ENCODE measurements at places on chromosomes 11 and 22. TPM values are rescaled to one million over a fixed set of nuclear protein-coding genes. Genes with fewer than 3 reads are reported as not detected.

The MRTFA gene
- polyA plus RNA-seq: 13.6 TPM

DNA sequence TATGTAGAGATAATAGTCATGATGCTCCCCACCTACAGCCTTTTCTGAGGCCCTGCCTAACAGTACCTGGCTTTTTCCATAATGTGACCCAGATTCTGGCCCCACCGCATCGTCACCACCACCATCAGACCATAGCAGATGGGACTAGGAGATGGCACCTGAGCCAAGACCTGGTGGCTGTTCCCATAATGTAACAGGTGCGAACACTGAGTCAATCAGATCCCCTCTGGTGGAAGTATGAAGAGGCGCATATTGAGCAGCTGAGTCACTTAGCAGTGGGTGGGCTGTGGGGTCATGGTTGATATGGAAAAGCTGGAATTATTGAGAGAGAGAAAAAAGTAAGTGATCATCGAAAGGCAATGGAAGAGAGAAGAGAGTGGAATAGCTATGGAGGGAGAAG is 578.0 kb upstream of the CADM1 start:
- no peak for DNase-seq

The CCDC116 gene
- polyA plus RNA-seq: 0.22 TPM

The SCGB1C1 gene
- not detected for polyA plus RNA-seq

The FDXACB1 gene
- polyA plus RNA-seq: 1.7 TPM

- no peak for DNase-seq
Observed at GRCh38 chr11:122877732-122878131, 4.8 kb upstream of the JHY start.

The APOA1 gene
- polyA plus RNA-seq: 10,383 TPM

The TSSK2 gene
- 0.04 TPM for polyA plus RNA-seq

- DNase-seq: peak; percentile 30
Observed at GRCh38 chr11:125685228-125685627, 4.6 kb upstream of the ACRV1 start.

DNA sequence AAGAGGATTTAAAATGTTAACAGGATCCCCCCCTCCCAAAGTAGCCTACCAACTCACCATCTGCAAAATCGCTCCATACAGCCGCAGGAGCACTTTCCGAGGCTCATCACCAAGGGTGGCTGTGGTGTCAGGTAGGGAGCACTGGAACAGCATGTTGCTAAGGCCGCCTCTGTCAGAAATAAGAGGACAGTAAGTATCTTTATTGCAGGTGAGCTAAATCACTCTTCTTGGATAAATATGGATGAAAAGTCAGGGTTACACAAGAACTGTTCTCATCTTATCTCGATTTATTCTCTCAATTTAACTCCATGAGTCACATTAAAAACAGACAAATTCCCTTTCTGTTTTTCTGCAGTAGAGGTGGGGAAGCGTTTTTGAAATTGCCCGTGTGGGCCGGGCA is 24.2 kb downstream of the CHKA start:
- no peak for DNase-seq

- no peak for DNase-seq
Observed at GRCh38 chr22:47835726-47836125, 1073.3 kb downstream of the TBC1D22A start.

The PHF5A gene
- polyA plus RNA-seq: 57.6 TPM

The CSF2RB gene
- polyA plus RNA-seq: 0.22 TPM

DNA sequence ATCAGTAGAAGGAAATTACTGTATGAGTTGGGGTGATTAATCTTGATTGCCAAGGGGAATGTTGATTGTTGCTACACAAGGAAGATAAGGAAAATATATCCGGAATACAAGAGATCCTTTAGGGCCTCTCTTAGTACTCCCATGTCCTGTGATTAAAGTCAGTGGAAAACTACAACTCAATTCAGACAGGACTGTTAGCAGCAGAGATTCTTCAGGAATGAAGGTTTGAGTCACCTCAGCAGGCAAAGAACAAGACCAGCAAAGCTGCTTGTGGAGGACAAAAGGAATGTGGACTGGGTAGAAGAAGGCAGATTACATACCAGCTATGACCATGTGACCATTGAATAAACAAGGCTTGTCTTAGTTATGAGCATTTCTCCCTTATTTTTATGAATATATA is 478.2 kb downstream of the BUD13 start:
- peak; percentile 55 for DNase-seq

DNA sequence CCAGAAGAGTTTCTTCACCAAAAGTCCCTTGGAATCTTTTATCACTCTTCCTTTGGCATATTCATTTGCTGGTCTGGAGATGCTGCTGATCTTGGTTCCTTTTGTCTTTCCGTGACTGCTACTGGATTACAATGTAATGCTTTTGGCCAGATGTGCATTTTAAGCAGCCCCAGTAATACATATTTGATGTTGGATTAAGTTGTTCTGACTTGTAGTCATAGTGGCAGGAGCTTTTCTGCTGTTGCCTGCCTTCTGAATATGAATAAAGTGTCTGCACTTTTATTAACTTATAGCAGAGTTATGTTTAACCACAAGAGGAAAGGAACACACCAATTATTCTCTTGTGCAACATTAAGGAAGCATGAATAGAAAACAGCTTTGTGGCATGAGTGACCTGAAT is 360.0 kb upstream of the DDI1 start:
- DNase-seq: no peak

The KCNA4 gene
- 0.01 TPM for polyA plus RNA-seq

DNA sequence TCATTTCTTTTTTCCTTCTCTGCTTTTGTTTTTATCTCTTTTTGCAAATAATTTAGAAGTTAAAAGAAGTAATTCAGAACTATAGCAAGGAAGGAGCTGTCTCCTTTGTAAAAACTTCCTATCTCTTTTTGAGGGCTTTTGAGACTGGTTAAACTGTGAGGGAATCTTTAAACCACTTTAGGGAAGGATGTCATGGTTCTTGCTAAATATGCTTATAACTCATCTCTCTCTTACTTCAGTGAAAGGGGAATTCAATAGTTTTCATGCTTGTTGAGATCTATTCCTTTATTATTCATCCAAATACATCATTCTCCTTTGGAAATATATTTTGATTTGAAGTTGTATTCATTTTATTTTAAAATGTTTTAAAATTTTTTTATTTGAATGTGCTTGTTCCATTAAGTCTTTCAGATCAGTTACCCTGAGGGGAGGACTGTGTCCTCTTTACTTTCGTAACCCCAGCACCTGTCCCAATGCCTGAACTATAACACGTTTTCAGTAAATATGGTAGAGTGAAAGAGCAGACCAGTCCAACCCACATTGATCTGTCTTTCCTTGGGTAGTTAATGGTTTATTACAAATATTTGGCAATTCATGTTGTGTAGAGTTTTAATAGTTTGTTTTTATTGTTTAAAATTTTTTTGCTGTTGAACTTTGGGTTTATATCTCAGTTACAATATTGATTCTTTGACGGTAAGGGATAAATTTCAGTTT is 27.5 kb downstream of the AMOTL1 start:
- DNase-seq: no peak

DNA sequence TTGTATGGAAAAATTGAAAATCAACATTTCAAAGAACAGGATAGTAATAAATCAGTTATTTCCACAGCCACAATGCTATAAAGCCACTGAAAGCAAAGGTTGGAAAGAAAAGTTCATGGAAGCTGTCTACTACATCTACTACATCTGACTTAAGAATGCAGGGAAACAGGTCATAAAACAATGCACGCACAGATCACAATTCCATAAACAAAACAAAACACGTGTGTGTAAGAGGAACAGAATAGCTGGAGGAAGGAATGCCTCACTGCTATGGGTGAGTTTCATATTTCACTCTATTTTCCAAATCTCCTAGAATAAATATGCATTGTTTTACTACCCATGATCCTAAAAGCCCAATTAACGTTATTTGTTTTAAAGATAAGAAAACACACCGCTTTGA is 66.3 kb downstream of the NCAPD3 start:
- DNase-seq: no peak

DNA sequence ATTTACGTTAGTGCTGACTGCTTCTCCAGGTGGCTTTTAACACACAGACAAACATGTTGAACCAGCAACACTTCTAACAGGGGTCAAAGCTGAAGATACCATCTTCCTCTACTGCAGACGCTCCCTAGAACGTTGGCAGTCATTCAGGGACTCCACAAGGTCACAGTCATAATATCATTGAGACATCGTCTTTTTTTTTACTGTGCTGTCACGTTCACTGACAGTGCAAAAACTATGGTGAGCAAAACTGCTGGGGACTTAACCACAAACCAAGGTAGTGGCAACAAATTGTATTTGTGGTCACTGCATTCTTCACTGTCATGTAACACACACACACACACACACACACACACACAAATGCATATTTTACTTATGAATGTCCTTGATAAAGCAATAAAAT is 244.9 kb downstream of the CASP12 start:
- DNase-seq: peak; percentile 4

DNA sequence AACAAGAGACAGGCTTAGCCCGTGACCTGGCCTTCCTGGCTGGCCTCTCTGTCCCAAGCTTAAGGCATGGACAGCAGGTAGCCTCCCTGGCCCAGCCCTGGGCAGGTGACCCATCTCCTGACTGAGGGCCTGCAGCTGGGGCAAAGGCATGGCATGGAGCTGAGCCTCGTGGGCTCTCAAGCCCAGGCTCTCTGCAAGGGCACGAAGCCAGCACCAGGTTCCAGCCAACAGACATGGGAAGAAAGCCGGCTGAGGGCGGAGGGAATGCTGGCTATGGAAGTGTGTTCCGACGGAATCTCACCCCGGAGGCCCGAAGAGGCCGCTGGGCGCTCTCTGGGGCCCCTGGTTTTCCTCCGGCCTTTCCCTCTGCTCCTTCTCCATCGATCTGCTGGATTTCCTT is 12.9 kb downstream of the DNAL4 start:
- DNase-seq: no peak

- DNase-seq: no peak
Observed at GRCh38 chr22:45291061-45291930, 6.5 kb downstream of the UPK3A start.

DNA sequence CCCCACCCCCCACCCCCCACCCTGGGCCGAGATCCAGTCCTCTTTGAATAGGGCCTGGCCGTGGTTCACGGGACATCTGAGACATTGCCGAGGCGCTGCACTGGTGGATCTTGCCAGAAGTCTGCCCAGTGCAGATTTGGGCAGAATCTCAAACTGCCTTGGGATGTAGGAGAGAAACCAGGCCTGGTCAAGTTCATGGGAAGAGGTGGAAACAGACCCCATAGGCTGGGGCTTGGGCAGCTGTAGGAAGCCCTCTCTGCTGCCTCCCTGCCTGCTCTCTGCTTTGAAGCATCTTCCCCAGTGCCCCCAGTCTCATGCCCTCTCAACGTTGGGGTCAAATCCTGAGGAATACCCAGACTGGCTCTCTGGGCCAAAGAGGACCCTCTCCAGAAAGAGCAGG is 16.0 kb upstream of the PPP6R3 start:
- no peak for DNase-seq

DNA sequence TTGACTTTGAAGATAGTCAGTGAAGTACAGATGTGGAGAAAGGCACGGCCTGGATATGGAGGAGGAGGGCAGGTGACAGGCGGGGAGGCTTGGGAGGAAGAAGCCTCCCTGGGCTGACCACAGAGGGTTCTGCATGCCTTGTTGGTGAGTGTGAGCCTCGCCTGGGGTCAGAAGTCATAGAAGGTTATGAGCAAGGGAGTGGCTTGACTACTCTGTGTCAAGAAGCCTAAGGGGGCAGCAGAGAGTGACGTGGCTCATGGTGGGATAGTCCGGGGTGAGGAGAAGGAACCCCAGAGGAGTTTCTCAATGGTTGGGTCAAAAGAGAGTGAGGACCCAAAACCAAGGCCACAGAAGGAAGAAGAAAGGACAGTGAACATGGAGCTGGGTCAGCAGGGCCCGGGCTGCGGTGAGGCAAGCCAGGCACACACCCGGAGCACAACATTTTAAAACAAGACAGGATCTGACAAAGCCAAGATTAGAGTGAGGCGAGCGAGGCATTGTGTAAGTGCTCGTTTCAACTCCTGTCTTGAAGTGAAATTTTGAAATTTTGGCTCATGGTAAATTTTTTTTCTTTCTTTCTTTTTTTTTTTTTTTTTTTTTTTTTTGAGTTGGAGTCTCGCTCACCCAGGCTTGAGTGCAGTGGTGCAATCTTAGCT is 31.9 kb downstream of the PDGFB start:
- no peak for DNase-seq

GRCh38 chr11:34851916-34852315 is 64.3 kb downstream of the APIP start:
- DNase-seq: no peak

The OR52I2 gene
- not detected for polyA plus RNA-seq

The P2RX3 gene
- 0.68 TPM for polyA plus RNA-seq

GRCh38 chr11:4551346-4551979 is 6.5 kb downstream of the OR52M1 start:
- peak; percentile 19 for DNase-seq

- no peak for DNase-seq
Observed at GRCh38 chr11:118892514-118892913, 8.8 kb downstream of the CXCR5 start.

The PHF21B gene
- not detected for polyA plus RNA-seq

The MS4A4A gene
- 28.3 TPM for polyA plus RNA-seq

The PRG3 gene
- not detected for polyA plus RNA-seq

DNA sequence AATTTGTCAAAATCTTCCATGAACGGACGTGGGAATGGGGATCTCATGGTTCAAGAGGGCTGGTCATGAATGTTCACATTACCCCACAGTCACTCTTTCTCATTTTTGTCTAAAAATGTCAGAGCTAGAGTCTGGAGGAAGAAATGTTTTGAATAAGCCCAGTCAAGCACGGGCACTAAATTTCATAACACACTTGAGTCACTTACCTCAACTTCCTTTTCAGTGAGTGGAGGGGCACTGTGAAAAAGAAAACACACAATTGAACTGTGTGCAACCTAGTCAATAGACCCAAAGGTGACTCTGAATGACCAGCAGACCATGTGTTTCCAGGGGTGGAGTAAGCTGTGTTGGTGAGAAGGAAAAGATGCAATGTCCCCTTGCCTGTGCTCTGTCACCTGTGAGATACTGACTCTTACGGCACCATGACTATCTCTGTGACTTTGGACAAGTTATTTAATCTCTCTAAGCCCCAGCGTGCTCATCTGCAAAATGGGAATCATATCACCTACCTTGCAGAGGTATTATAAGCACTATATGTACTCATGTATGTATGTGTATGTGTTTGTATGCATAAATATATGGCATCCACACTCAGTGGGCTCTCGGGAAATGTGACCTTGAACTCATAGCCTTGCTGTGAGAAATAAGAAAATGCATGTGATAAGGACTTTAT is 38.2 kb upstream of the LYVE1 start:
- no peak for DNase-seq

DNA sequence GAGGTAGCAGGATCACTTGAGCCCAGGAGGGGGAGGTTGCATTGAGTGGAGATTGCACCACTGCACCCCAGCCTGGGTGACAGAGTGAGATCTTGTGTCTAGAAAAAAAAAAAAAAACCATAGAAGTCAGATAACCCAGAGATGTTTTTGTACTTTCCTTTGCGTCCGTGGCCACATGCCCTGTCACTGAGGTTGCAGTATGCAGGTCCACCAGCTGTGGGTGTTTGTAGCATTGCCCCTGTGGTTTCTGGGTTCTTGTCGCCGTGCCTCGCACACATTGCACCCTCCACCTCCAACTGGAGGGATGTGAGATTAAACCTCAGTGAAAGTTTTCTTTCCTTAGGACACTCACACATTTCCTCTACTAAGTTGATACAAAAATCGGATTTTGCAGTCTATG is 70.3 kb downstream of the TNRC6B start:
- DNase-seq: no peak
